ENCODE measurements at places on chromosomes 4 and X.
A peak's percentile ranks its signal among the peaks of the same experiment; 100 is the strongest.

GRCh38 chrX:77434962-77435361, 12.2 kb upstream of the FGF16 start:
- DNase-seq = no peak

GRCh38 chr4:2361366-2362265, 56.8 kb downstream of the ZFYVE28 start:
- DNase-seq = no peak

- no peak for DNase-seq
Observed at GRCh38 chr4:52298444-52298843, 247.3 kb downstream of the SPATA18 start.

DNA sequence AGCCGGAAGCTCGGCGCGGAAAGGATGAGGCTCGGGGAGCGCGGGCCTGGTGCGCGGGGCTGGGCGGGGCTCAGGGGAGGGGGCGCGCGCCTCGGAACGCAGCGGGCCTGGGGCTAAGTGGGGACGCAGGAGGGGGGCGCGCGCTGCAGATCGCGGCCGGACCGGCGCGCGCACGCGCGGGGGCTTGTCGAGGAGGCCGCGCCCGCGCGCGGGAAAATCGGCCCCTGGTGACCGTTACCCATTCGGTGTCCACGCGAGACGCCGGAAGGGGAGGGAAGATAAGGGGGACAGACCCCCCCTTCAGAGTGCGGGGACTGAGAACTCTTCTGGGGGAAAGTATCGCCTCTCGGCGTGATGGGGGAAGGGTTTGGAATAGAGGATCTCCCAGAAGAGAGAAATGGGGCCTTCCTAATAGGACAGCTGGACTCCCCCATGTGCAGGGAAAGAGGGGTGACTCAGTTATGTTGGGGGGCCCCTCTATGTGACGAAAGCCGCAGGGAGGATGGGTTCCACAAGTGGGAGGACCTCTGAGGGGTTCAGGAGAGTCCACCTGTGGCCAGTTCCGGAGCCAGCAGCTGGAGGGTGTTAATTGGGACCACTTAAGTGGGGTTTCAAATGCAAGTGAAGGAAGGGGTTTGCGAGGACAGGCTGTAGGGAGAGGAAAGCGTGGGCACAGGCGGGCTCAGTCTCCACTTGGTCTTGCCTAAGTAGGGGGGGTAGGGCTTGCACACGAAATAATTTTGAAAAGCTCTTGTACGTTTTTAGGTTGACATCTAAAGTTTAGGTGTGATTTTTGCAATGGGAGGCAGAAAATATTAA, 584 bp downstream of the SUV39H1 start:
- no peak for DNase-seq

DNA sequence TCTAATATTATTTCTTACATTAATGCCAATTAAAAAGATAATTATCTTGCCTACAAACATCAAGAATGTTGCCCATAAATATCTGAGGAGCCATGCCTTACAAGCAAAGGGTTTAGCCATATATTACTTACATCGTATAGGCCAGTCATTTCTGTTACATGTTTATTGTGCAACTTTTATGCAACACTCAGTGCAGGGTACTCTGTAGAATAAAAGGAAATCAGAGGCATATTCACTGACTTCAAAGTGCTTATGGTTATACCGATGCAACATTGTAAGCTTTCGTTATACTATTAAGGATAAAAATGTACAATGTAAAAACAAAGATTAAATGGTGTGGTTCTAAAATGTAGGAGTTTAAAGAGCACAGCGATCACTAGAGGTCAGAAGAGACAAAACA, 315.9 kb downstream of the PCDH10 start:
- no peak for DNase-seq

GRCh38 chrX:134753718-134754008, 95.4 kb upstream of the PLAC1 start:
- DNase-seq = no peak

DNA sequence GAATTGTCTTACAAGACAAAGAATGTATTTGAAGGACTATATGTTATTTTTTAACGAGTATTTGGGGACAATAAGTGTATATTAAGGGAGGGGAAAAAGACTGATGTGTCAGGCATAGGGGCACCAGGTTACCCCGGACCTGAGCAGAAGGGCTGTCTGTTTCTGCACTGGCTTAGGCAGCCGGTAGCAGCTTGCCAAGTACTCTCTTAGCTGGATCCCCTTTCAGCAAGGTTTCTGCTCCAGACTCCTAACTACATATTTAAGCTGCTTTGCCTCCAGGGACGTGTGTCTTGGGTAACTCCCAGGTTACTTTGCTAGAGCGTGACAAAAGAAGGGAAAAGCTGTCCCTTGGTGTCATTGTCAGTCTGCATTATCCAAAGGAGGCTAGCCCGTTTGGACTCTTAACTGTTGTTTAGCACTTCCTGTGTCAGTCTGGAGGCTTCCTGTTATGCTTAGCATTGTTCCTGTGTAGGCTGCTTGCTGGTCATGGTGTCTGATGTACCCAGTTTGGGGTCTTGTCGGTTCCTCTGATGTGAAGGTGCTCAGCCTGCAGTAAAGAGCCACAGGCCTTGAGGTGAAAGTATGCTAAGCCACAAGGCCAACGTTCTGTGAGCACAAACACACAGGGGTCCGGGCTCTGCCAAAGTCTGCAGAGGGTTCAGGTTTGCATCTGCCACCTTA, 11.6 kb downstream of the CXCR3 start:
- no peak for DNase-seq

DNA sequence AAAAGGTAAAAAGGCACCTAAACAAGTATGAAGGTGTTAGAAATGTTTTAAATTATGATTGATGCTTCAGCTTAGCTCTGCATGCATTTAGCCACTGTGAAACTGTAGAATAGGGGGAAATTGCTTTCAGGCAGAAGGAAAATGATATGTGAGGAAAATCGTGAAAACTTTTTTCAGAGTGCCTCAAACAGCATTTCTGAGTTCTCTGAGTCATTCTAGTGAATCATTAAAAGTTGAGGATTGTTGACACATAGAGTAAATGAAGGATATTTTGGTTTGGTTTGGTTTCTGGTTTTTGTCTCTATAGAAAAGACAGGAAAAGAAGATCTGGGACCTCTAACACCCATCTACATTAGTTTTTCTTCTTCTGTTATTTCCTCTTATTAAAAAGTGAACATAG, 332.5 kb upstream of the TRAM1L1 start:
- no peak for DNase-seq

GRCh38 chr4:11514779-11515419, 86.2 kb upstream of the HS3ST1 start:
- no peak for DNase-seq

DNA sequence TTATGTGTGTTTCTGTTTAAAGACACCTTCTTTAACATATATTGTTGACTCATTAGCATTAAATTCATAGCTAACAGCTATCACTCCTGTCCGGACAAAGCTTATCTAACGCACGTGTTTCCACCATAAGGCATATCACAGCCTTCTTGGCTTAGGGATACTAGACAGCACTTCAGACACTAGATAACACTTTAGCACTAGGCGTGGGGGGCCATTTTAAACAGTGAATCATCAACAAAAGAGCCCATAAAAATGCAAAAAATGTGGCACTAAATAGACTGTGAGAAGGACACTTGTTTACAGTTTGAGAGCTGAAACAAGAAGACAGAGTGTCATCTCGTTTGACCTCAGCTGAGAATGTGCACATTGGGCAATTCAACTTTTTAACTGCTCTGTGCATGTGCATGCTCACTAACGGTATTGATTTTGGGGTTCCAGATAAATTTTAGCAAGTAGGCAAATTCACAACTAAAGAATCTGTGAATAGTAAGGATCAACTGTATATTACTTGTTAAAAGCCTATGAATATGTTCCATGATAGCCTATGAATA, 58.9 kb upstream of the RAI2 start:
- DNase-seq = no peak

GRCh38 chrX:155071694-155072280, 479 bp downstream of the BRCC3 start:
- DNase-seq = no peak

DNA sequence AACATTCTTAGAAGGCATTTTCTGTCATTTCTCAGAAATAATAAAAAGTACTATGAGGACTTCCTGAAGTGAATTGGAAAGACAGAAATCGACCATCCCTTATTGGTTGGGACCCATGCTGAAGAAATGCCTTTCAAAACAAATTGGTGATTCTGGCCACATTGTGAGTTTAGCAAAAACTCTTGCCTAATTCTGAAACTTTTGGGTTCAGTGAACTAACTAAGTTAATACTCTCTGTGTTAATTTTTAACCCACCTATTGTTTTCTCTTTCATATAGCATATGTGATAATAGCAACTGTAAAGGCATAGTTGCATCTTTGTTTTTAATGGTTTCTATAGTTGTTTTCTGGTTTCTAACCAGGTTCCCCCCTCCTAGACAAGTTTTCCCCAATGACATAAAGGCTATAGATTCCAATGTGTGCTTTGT, 129.3 kb upstream of the FAT1 start:
- no peak for DNase-seq

- DNase-seq = no peak
Observed at GRCh38 chrX:93422693-93423092, 250.7 kb downstream of the NAP1L3 start.

- no peak for DNase-seq
Observed at GRCh38 chr4:158786121-158786601, 17.3 kb downstream of the FNIP2 start.

DNA sequence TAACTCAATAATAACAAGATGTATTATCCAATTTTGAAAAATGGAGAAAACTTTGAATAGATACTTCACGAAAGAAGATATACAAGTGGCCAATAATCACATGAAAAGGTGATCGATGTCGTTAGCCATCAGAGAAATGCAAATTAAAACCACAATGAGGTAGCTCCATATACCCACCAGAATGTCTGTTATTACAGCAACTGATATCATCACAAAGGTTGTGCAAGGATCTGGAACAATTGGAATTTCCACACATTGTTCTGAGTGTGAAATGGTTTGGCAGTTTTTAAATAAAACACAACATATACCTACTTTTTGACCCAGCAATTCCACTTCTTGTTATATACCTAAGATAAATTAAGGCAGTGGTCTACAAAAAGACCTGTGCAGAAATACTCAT, 71.7 kb downstream of the IRS4 start:
- DNase-seq = no peak

GRCh38 chr4:147965056-147965455, 233.2 kb downstream of the ARHGAP10 start:
- DNase-seq = no peak

- no peak for DNase-seq
Observed at GRCh38 chr4:1991596-1992434, 17.0 kb downstream of the NELFA start.

DNA sequence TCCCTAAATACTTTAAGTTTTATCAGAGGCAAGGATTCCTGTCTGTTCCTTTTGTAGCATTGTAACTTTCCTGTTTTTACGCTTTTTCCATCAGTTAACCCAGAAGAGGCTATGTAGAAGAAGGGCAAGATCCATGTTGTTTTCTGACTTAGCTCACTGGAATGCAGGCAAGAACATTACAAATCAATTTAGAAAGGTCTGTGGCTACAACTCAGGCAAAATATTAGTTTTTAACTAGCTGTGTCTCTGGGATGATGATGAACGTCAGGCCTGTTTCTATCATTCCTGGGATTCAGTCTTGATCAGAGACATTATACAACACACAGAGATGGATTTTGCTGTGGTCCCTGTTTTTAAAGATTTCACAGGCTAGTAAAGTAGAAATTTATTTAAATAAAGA, 813.0 kb upstream of the POU3F4 start:
- no peak for DNase-seq

GRCh38 chr4:102174719-102175189, 170.5 kb downstream of the SLC39A8 start:
- no peak for DNase-seq

- DNase-seq = no peak
Observed at GRCh38 chrX:69107231-69107739, 58.0 kb downstream of the PJA1 start.

GRCh38 chr4:116639070-116639577, 446.3 kb downstream of the TRAM1L1 start:
- DNase-seq = no peak

- no peak for DNase-seq
Observed at GRCh38 chr4:173747537-173748257, 217.7 kb upstream of the HAND2 start.

DNA sequence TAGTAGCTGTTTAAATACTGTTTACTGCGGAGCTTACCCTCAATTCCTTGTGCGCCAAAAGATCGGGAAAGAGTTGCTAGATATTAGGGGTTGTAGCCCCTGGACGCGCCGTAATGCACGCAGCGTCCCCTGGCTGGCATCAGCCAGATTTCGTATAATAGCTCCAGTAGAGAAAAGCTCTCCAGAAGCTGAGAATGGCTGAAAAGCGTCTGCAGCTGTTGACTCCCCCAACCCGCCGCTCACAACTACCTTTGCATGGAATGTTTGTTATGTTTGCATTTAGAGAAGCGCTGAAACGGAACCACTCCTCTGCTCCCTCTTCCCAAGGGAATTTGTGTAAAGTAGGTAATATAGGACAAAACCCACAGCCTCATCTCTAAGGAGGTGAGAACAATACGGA, 3.7 kb downstream of the DOCK11 start:
- no peak for DNase-seq

- no peak for DNase-seq
Observed at GRCh38 chrX:19735244-19735643, 152.2 kb downstream of the SH3KBP1 start.

GRCh38 chr4:188707036-188707435, 567.8 kb downstream of the TRIML1 start:
- no peak for DNase-seq

- DNase-seq = no peak
Observed at GRCh38 chr4:120299631-120300030, 233.0 kb upstream of the MAD2L1 start.

- DNase-seq = no peak
Observed at GRCh38 chrX:138031715-138032114, 465.8 kb downstream of the ZIC3 start.

- no peak for DNase-seq
Observed at GRCh38 chrX:134864431-134864830, 126.4 kb upstream of the SMIM10 start.

- peak; percentile 10 for DNase-seq
Observed at GRCh38 chr4:20422398-20422797, 170.7 kb downstream of the SLIT2 start.

DNA sequence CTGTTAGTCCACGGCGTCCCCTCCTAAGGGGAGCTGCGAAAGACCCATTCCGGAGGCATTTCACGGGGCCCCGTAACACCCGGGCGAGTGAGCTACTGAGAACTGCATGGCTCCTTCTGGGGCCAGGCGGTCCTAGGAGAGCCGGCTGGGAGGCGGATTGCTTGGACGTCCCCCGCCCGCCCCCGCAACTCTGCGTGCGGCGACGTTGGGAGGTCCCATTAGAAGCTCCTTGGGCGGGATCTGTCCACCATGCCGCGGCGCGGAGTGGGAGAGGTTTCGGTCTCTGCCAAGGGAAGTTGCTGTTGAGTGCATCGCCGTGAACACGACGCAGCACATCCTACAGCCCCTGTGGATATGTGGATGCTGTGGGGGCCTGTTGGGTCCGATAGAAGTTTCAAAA, 85.4 kb upstream of the IGFBP7 start:
- DNase-seq = no peak

GRCh38 chr4:77777135-77777807, 41.9 kb downstream of the CNOT6L start:
- DNase-seq = no peak

GRCh38 chr4:1866189-1866661, 5.0 kb upstream of the NSD2 start:
- DNase-seq = no peak

Measured in activated CD4-positive, alpha-beta T cell treated with anti-CD3 and anti-CD28 coated beads, Interleukin-2, amount 50 U/mL, for 4 hours (primary cell).